Ascending aorta (tissue), 2 donors: ENCODE measurements at places on chromosomes 3 and 15. TPM values are rescaled to one million over a fixed set of nuclear protein-coding genes. Genes with fewer than 3 reads are reported as not detected.
A peak's percentile ranks its signal among the peaks of the same experiment; 100 is the strongest.

DNA sequence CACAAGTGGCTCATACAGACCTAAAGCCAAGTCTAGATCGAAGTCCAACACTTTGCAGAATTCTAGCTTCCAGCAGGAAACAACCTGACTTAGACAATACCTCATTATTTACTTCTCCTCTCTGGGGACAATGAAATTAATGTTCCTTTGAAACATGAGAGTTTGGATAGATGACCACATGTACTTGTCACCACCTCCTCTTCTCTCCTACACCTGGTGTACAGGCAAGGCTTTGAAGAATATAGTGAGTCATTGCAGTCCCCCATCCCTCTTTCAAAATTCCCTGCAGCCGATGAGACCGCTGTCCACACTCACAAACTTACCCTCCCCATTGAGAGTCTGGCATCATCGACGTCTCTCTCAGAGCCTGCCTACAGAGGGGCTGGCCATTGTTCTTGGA is 189.0 kb upstream of the HES1 start:
- DNase-seq, result no peak

DNA sequence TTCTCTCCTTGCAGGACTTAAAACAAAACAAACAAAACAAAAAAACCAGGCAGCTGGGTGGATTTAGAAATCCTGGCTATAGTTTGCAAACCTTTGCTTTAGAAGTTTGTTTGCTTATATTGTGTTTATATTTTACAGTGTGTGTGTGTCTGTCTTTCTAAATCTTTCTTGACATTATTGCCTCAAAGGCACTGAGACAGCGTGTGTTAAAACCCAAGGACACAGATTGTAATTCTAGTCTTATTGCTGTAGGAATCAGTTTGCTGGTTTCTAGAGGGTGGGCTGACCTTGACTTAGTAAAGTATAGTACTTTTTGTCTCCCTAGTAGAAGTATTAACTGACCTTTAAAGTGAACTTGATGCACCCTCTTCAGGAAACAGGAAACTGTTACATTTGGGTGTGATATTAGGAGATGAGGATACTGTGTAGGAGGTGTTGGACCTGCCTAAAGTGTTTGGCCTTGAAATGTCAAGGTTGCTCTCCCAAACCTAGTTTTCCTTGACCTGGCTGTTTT is 71.0 kb downstream of the TCF12 start:
- no peak for DNase-seq

- DNase-seq, result no peak
Measured at GRCh38 chr3:190320594-190321362, 1.5 kb downstream of the CLDN1 start.

GRCh38 chr3:186967686-186968085 is 37.4 kb downstream of the ST6GAL1 start:
- DNase-seq, result no peak

- no peak for DNase-seq
Measured at GRCh38 chr3:141440942-141441341, 45.9 kb upstream of the RASA2 start.

Gene KIF15
- total RNA-seq, result 0.64 TPM

- DNase-seq, result no peak
Measured at GRCh38 chr3:46953234-46954010, 23.1 kb downstream of the CCDC12 start.

GRCh38 chr15:70210076-70210475 is 112.4 kb upstream of the TLE3 start:
- DNase-seq, result no peak

GRCh38 chr15:94212291-94212690 is 19.1 kb upstream of the MCTP2 start:
- DNase-seq, result no peak

- DNase-seq, result no peak
Measured at GRCh38 chr3:65497846-65498245, 540.9 kb downstream of the MAGI1 start.

DNA sequence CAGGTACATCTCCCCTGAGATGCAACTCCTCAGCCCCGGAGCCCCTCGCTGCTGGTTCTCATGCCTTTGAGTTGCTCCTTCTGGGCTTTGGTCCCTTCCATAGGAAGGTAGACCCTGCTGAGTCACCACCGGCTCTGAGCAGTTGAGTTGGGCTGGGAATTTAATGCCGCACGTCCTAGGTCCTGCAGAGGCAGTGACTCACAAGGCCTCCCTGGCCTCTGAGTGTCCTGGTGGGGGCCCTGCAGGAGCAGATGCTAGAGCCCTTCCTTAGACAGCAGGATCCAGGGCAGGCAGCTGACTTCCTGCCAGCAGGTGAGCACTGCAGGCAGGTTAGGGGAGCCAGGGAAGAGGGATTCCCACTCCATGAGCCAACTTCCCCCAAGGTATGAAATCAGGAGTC is 5.5 kb upstream of the NTRK3 start:
- DNase-seq, result no peak

GRCh38 chr3:174532776-174533175 is 326.4 kb upstream of the NAALADL2 start:
- DNase-seq, result no peak

- peak; percentile 71 for DNase-seq
Measured at GRCh38 chr15:56798639-56799038, 65.3 kb upstream of the ZNF280D start.

GRCh38 chr3:58432905-58433304 is 727 bp downstream of the PDHB start:
- DNase-seq, result no peak

GRCh38 chr3:124451630-124452317 is 278.5 kb upstream of the UMPS start:
- no peak for DNase-seq

Gene GXYLT2
- 19.5 TPM for total RNA-seq

Gene CAV3
- total RNA-seq, result not detected

DNA sequence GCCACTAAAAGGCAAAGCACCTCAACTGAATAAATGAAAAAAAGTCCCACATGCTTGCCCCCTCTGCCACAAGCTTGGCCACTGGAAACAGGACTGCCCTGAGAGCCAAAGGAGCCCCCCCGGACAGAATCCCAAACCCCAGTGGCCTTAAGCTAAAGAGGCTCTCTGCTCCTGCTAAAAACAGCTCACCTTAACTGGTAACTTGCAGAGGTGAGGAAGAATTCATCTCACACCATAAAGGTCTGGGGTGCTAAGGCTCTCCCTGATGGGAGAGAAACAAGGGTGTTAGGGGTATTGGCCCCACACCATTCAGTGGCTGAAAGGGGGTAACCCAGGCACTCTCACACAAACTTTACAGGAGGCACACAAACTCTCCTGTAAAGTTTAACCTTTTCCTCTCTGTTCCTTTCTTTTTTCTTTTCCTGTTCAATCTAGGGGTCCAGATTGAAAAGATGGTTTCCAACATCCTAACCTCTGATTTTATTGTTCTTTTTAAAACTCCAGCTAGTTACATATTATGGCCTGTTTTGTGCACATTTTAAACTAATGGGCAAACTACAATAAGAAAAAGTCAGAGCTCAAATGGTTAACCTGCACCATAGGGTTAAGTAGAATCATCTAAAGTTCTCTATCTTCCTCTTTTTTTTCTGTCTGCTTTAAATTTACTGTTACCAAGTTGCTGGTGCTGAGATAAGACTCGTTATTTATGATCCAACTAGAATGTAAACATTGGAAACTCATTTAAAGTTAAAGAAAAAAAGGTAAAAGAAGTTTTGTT is 19.9 kb downstream of the TRANK1 start:
- DNase-seq, result no peak

Gene CSTA
- total RNA-seq, result not detected

- no peak for DNase-seq
Measured at GRCh38 chr3:31210068-31210645, 315.7 kb upstream of the GADL1 start.

DNA sequence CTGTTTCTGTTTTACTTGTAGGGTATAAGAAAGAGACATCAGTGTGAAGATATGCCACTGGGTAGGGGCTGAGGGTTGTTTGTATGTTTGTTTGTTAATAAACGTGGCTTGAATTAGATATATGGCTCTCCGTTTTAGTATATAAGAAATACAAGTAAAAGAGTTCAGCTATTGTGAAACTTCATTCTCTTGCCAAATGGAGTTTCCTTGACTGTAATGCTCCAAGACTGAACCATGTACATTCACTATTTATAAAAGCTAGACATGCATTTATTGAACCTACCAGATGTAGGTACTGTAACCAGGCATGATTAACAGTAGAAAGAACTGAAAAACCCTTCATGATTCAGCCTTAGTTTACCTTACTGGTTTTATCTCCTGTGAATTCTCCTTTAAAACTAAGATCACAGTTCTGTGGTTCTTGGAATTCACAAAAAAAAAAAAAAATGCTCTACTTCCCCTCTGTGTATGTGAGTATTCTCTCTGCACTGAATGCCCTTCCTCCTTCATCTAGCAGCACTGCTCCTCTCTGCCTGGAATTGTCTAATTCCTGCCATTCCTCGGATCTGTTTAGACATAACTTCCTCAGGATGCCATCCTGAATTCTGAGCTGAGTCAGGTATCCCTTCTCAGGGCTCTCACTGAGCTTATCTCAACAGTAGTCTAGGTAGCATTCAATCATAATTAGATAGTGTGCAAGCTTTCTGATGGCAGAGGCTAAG is 504.4 kb downstream of the FHIT start:
- no peak for DNase-seq

Gene MGLL
- 101 TPM for total RNA-seq

- DNase-seq, result no peak
Measured at GRCh38 chr15:31273258-31273941, 53.2 kb upstream of the KLF13 start.

DNA sequence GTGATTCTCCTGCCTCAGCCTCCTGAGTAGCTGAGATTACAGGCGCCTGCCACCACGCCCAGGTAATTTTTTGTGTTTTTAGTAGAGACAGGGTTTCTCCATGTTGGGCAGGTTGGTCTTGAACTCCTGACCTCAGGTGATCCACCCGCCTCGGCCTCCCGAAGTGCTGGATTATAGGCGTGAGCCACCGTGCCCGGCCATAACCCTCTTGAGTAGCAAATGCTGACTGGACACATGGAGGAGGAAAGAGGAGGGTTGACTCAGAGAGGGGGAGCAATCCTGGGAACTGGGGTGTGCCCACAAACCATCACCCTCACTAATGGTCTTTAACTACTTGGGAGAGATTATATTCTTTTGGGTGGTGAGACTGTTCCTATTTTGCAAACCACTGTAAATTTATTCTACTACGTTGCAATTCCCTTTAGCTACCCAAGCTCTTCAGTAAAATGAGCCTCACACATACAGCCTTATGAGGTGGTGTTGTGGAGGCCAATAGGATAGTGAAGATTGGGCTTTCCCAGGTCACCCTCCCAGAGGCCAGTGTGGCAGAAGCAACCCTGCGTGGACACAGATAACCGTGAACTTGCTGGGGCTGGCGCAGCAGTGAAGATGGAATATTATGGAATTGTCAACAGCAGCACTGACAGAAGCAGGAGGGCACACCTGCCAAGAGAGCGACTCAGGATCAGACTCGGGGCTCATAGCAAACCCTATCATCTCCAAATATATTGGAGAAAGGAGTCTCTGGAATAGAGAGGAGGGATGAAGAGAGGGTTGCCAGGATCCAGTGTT is 37.4 kb downstream of the TLNRD1 start:
- DNase-seq, result no peak
